ENCODE measurements at places on chromosomes 12 and 14.

DNA sequence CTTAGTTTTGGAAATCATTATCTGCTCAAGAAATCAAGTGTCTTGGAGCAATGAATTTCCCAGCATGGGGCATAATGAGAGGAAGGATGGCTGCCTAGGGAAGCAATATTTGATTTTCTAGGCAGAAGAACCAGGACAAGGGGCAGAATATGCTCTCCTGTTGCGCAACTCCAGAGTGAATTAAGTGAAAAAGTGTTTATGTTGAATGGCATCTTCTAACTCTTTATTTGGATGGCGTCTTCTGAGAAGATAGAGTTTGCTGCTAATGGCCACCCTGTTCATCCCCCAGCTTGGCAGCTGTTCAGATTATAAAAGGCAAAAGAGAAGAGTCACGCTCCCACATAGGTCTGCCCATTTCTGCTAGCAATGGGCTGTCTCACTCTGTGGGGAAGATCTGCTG is 1278.1 kb downstream of the AACS start:
- no peak for DNase-seq

DNA sequence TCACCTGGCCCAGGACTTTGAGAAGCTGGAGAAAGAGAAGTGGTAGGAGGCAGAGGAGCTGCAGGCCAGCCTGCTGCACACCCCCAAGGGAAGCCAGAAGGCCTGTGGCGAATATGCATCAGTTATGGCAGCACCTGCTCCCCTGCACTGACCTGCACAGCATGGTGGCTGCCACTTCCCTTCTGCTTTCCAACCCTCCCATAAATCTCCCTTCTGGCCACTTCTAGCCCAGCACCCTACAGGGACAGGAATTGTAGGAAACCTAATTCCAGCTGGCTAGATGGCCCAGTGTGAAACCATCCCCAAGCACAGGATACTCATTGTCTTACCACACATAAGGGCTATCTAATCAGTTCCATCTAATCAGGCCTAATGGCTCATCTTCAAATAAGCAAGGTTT is 136.3 kb downstream of the TBX3 start:
- no peak for DNase-seq

- DNase-seq: no peak
Observed at GRCh38 chr14:96092936-96093335, 53.8 kb downstream of the C14orf132 start.

DNA sequence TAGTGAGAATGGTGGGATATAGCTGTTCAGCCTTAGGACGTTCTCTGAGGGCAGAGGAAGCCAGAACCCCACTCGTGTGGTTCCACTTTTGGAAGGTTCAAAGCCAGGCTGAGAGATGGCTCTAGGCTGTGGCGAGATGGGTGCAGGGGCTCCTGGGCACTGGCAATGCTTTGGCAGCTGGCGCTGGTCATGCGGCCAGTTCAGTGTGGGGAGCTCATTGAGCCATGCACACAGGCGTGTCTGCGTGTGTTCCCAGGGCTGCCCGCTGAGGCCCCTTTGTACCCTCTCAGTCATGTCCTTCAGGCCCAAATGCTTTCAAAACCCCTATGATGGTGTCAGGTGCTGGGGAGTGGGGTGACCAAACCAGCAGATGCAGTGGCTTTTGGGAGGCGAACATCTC is 1.7 kb downstream of the TEX22 start:
- DNase-seq: no peak

DNA sequence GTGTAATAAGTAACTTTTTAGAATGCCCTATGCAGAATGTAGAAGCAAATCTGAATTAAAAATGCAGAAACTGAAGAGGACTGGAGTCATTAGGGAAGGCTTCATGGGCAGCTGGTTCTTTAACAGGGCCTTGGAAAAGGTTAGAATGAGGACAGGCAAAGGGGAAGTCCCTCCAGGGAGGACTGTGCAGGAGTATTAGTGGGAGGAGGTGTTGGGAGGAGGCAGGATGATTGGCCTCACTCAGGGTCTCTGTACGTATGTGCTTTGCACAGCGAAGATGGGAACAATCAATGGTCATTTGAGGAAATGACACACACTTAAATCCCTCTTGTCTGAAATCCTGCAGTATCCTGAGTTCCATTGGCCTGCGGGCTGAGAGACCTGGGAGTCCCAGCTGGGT is 119.7 kb downstream of the PTCSC3 start:
- DNase-seq: no peak

DNA sequence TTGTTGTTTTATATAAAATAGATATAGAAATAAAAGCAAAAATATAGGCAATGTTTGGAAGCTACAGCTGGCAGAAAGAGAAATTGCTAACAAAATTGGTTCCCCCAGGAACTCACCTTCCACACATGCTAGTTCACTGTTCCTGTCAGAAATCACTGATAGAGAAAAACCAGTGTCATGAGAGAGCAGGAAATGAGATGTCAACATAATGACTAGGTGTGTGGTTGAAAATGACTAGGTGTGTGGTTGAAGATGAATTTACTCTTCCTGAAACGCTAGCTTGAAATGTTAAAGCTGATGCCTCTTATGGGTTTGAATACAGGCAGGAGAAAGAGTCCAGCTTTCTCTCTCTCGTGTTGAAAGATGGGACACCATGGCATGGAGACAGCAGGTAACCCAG is 216.3 kb downstream of the C12orf42 start:
- DNase-seq: no peak

DNA sequence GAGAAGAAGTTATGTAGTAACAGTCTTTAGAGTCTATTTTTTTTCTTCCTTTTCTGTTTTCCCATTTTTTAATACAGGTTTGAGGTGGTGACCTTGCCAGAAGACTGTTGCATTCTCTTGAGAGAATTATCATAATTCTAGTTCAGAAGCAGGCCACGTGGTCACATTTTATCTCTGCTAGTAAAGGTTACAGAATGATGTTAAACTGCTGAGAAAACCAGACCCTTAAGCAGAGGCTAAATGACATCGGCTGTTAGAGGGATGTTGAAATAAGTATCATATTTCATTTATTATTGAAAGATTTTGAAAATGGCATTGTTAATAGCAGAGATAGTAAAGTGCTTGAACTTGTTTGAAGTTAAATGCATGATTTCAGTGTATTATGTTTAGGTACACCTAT is 49.2 kb downstream of the BRMS1L start:
- no peak for DNase-seq

- DNase-seq: no peak
Observed at GRCh38 chr14:94710731-94711130, 59.2 kb downstream of the GSC start.

DNA sequence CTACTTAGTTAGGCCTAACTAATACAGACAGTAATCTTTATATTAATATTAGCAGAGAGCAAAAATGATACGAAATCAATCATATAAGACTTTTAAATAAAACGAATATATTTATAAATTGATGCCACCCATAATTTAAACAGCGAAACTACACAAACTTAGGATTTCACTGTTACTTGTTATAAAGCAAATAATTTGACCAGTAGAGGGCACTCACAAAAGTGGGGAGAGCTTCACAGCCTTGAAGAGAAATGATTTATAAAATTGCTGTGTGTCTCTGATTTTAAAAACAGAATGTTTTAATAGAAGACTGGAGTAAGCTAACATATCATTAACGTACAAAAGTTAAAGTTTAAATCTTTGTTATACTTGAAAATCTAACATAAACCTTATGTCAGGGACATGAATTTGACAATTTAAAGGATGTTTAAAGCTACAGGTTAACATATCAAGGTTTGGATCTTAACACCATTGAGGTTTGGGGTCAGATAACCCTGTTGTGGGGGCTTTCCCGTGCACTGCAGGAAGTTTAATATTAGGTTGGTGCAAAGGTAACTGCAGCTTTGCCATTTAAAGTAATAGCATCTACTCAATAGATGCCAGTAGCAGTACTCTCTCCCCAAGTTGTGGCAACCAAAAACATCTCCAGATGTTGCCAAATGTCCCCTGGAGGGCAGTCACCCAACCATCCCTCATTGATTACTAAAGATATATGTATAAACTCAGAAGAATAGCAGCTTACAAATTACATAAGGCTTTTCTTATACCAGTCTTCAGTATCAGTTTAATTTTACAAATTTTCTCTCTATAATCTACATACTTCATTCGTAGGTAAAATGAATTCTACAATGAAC is 9.3 kb downstream of the KRAS start:
- peak; percentile 44 for DNase-seq

Data from HCEC 1CT (cell line).